ENCODE measurements at places on chromosomes 2 and 18. TPM values are rescaled to one million over a fixed set of nuclear protein-coding genes. Genes with fewer than 3 reads are reported as not detected.
A peak's percentile ranks its signal among the peaks of the same experiment; 100 is the strongest.

FNDC4 gene
- total RNA-seq: 4.1 TPM

TFCP2L1 gene
- total RNA-seq: 5.2 TPM

SOWAHC gene
- 7.3 TPM for total RNA-seq

ANKRD62 gene
- not detected for total RNA-seq

- H3K4me1 ChIP-seq: peaks cover 24% of the 10 kb centered on the region
- H3K4me3 ChIP-seq: no peak overlapping the region
- no peak overlapping the region for H3K27ac ChIP-seq
- no peaks in the 10 kb centered on the region for H3K36me3 ChIP-seq
- no peaks in the 10 kb centered on the region for H3K27me3 ChIP-seq
Observed at GRCh38 chr2:226905718-226906117, 69.9 kb downstream of the RHBDD1 start.

DNA sequence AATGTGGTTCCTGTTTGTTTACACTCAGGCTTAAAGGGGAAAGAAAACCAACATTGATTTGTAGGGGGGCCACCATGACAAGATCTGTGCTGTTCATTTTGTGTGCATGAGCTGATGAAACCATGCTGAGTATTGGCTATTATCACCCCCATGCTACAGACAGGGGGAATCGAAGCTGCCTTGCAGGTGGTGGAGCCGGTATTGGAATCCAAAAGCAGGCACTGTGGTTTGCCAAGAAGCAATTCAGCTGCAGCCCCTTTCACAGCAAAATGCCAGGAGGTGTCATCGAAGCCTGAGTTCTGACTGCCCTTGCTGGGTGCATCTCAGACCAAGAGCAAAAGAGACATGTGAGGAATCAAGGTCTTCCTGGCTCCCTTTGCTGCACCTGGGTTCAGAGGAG is 221.9 kb downstream of the UXS1 start:
- H3K4me1 ChIP-seq: no peaks in the 10 kb centered on the region
- no peak overlapping the region for H3K4me3 ChIP-seq
- H3K27ac ChIP-seq: no peak overlapping the region
- H3K27me3 ChIP-seq: no peaks in the 10 kb centered on the region

DNA sequence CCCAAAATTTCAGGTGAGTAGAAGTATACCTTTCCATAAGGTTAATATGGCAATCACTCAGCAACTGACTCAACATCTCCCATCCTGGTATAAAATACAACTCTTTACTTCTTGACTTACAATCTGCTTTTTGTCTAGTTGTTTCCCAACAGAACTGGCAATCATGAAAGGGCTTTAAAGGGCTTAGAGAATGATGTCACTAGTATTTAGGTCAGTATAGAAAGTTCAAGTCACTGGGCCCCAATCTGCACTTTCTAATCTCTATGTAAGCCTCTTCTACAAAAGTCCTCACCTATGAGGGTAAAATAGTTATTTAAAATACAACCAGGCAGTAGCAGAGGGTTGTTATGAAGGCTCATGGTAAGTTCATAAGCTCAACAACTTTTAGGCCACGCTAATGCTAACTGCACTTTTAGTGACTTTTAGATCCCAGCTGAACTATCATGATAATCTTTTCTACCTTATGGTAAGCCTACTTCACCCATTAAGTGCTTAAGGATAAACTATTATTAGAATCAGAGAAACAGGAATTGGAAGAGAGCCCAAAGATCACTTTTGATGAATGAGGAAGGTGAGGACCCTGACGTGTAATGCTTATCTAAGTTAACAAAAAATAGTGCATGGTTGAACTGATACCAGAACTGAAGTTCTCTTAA is 79.6 kb downstream of the GORASP2 start:
- H3K4me1 ChIP-seq: no peaks in the 10 kb centered on the region
- no peak for DNase-seq
- no peaks in the 10 kb centered on the region for H3K27me3 ChIP-seq
- H3K4me3 ChIP-seq: no peak overlapping the region
- no peak overlapping the region for H3K27ac ChIP-seq

DNA sequence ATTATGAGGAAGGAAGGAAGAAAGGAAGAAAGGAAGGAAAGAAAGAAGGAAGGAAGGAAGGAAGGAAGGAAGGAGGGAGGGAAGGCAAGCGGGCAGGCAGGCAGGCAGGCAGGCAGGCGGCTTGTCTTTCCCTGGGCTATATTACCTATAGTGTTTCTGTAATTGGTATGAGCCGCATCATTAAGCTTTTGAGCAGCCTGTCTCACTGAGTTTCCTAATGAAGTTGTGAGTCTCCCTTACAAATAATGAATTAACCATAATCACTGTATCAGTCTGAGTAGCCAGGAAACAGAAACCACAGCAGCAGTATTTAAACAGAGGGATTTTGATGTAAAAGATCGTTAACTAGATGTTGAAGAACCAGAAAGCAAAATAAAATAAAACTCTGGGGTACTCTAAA is 11.8 kb upstream of the SULT1C3 start:
- no peaks in the 10 kb centered on the region for H3K27me3 ChIP-seq
- H3K4me1 ChIP-seq: no peaks in the 10 kb centered on the region
- no peaks in the 10 kb centered on the region for H3K36me3 ChIP-seq
- H3K27ac ChIP-seq: no peak overlapping the region
- no peak overlapping the region for H3K4me3 ChIP-seq
- no peak for DNase-seq

PKP4 gene
- total RNA-seq: 40.1 TPM

- H3K4me1 ChIP-seq: no peaks in the 10 kb centered on the region
- no peak for DNase-seq
- H3K4me3 ChIP-seq: no peak overlapping the region
- no peaks in the 10 kb centered on the region for H3K36me3 ChIP-seq
- H3K27ac ChIP-seq: no peak overlapping the region
Observed at GRCh38 chr2:173806761-173807160, 158.4 kb downstream of the SP3 start.

DNA sequence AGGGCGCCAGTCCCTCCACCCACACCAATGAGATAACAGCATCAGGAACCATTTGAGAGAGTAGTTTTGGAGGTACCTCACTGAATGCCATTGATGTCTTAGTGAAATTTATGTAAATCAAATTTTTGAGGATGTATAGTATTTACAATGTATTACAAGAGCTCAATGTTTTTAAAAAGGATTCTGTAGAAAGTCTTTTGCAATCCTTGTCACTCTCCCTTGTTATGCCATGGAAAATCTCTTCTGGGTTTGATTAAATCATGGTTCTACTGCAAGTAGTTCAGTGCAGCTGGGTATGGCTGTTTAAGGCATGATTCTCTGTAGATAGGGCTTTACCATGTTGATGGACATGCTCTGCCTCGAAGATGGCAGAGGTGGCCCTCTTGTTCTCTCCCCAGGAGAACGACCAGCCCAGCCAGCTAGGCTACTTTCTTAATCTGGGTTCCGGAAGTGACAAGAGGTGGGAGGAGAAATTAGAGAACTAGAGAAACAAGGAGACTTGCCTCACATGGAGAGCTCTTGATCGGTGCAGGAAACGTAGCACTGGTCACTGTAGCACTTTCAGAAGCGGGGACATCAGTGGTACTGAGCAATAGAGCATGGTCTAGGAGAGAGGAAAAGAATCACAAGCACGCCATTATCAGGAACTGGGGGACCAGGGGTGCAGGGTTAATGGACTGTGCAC is 202.7 kb downstream of the CLIP4 start:
- peak overlapping the region; percentile 44 for H3K27ac ChIP-seq
- no peaks in the 10 kb centered on the region for H3K36me3 ChIP-seq
- H3K27me3 ChIP-seq: no peaks in the 10 kb centered on the region
- peaks cover 50% of the 10 kb centered on the region for H3K4me1 ChIP-seq
- DNase-seq: no peak

- peaks cover 12% of the 10 kb centered on the region for H3K36me3 ChIP-seq
- H3K27me3 ChIP-seq: no peaks in the 10 kb centered on the region
- no peak overlapping the region for H3K27ac ChIP-seq
- H3K4me1 ChIP-seq: peaks cover 17% of the 10 kb centered on the region
- no peak for DNase-seq
- no peak overlapping the region for H3K4me3 ChIP-seq
Observed at GRCh38 chr2:207123776-207124391, 41.9 kb downstream of the KLF7 start.

GCG gene
- total RNA-seq: not detected

DNA sequence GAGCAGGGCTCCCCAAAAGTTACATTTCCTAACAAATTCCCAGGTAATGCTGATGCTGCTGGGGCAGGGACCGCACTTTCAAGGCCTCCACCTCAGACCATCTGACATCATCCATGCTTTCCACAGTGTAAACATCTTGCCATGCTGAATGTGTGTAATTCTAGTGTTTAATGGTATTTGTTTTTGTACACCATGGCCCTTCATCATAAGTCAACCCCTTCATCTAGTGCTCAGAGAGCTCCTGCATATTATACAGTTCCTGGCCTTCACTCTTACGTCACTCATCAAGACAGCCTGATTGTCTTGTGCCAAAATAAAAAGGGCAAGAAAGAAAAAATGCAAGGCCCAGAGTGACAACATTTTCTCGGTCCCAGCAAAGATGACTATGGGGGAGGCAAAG is 77.5 kb upstream of the ZFP36L2 start:
- H3K27ac ChIP-seq: peak overlapping the region; percentile 88
- no peaks in the 10 kb centered on the region for H3K27me3 ChIP-seq
- H3K36me3 ChIP-seq: no peaks in the 10 kb centered on the region

Measured in spleen (tissue), 13 donors.